GM19239 (cell line): ENCODE measurements at places on chromosomes 5 and 9.

DNA sequence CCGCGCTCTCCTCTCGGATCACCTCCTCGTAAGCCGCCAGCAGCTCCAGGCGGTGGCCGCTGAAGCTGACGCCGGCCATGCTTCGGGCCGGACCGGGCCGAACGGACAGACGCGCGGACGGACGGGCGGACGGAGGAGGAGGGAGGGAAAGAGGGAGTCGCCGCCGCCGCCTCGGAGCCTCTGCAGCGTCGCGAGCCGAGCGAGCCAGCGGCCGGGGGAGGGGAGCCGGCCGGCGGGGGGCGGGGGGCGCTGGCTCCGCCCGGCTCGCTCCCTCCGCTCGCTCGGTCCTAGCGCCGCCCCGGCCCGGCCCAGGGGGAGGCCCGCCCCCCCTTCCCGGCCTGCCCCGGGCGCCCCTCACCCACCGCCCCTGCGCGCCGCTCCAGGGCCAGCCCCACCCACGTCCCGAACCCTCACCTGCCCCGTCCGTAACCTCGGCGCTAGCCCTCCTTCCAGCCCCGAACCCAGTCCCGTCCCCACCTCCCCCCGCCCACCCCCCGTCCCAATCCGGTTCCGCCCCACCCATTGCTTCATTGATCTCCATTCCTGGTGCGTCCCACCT is at the start of gene DBN1:
Gene DBN1, minus strand, starts transcription at position 192 of the 559 bp plus-strand sequence. Its CDS starts 113 bp downstream, at position 79.
- DNase-seq, result peak; percentile 76

- DNase-seq, result no peak
These were observed 10.7 kb downstream of the SMAD5 start for GRCh38 chr5:136143312-136143711.

GRCh38 chr5:180850434-180851078 is 10.5 kb downstream of the ZFP62 start:
- no peak for DNase-seq

DNA sequence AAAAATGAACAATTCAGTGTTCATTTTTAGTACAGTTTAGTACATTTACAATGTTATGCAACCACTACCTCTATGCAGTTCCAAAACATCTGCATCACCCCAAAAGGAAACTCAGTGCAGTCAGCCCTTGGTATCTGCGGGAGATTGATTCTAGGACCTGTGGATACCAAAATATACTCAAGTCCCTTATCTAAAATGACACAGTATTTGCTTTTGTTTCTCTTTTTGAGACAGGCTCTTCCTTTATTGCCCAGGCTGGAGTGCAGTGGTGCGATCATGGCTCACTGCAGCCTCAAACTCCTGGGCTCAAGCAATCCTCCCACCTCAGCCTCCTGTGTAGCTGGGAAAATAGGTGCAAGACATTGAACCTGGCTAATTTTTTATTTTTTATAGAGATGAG is 114.0 kb downstream of the PIP5K1B start:
- DNase-seq, result no peak

GRCh38 chr9:9214066-9214465 is 1398.7 kb downstream of the PTPRD start:
- DNase-seq, result no peak

GRCh38 chr9:129949821-129950220 is 93.2 kb downstream of the FNBP1 start:
- no peak for DNase-seq

- DNase-seq, result no peak
These were observed 89.5 kb upstream of the FSTL4 start for GRCh38 chr5:133701871-133702270.

DNA sequence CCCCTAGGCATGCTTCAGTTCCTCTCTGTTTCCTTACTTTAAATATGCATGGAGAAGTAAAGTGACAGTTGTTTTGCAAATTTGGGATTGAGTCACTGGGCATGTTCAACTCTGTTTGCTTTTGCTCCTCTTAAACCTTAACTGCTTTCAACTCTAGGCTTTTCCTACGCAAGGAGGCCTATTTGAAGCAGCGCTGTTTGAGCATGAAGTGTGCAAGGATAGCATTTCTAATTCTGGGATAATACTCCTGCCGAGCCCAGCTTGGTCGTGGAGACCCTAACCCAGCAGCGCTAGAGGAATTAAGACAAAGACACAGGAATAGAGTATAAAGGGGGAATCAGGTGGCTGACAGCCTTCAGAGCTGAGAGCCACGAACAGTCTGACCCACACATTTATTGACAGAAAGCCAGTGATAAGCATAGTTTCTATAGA is 803.4 kb upstream of the CDH10 start:
- DNase-seq, result no peak

DNA sequence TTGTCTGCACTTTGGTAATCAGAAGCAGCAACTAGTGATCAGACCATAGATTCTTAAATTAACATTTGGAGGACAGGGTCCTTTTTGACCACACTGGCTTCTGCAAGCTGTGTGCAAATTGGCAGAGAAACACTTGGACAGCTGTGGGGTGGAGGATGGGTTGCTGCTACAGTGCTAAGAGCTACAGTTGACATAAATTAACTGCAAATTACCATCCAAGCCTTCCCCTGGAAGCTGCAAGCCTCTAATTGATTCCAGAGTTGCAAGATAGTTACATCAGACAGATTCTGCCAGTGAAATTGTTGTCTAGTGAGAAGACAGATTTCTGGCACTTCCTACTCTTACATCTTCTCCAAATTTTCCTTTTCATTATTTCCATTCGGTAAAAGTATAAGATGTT is 517.7 kb downstream of the DIRAS2 start:
- no peak for DNase-seq

DNA sequence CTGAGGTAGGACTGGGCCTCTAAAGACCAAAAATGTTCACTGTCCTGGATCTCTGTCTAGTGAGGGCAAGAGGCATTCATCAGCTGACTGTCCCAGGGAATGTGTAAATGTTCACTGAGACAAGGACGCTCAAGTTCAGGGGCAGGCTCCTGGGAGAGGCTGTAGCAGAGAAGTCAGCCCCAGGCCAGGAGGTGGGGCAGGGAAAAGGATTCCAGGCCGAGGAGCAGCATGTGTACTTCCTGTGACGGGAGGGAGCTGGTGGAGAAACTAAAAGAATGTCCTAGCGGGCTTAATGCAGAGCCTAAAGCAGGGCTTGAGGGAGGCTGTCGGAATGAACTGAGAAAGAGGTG is 205.8 kb downstream of the GABBR2 start:
- no peak for DNase-seq

GRCh38 chr5:139171779-139172404 is 26.3 kb downstream of the SIL1 start:
- no peak for DNase-seq
